ENCODE measurements at places on chromosomes 13 and 19.

DNA sequence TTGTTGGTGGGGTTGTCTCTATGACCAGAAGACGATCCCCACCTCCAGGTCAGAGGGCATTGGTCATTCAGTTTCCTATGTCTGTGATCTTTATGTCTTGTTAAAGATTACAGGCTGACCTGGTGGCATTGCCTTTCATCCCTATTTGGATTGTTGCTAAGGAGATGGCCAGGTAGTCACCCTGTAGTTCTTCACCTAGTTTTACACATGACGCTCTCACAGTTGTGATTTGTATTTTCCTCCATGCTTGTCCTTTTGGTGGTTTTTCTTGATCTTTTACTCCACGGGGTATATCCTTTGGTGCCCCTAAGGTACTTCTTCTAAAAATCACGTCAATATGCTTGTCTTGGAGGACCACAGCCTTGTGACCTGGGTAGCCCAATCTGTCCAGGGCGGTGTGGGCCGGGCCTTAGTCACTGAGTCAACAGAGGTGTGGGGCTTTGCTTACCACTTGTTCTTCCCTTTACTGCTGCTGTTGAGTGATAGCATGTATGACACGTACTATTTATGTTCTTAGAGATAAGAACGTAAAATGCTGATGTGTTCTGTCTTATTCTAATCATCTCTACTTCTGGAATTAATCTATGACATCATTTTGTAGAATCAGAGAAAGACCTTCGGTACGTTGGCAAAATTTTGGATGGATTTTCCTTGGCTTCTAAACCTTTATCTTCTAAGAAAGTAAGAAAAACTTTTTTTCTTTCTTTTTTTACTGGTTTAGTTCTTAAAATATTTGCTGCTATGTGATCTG lies 20.1 kb downstream of the GPATCH1 start:
- no peak for DNase-seq

DNA sequence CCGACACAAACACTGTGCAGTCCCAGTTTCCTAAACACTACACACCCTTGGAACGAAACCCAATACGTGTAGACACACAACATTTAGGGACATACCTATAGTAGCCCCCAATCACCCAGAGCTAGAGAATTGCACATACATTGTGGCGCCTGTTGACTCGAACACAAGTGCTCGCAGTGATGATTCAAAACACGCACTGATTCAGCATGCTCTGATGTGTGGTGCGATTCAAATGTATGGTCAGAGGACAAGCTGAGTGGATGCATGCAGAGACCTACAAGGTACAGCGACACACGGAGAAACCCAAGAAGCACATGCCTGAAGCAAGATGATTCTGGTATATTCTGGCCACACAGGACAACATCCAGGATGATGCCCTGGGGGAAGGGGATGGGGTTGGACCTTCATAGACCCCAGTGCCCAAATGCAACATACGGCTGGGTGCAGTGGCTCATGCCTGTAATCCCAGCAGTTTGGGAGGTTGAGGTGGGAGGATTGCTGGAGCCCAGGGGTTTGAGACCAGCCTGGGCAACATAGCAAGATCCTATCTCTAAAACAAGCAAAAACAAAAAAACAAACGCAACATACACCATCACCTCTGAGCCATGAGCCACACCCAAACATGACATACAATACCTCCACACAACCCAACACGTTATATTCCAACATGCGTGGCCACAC lies 997 bp upstream of the KCNN4 start:
- DNase-seq = no peak

DNA sequence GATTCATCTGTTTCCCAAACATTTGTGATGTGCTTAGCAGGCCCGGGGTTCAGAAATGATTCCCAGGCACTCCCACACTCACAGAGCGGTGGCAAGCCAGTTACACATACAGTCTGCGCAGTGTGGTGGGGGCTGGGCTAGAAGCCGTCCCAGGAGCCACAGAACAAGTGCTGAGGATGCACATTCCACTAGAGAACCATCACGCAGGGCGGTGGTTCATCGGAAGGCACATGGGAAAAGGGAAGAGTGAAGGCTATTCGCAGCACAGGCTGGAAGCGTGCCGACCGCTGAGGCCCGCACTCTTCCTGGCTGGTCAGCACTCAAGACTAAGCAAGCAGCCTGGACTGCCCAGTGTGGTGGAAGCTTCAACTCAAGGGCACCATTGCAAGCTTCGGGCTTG lies 126.3 kb upstream of the SLC7A1 start:
- DNase-seq = no peak

DNA sequence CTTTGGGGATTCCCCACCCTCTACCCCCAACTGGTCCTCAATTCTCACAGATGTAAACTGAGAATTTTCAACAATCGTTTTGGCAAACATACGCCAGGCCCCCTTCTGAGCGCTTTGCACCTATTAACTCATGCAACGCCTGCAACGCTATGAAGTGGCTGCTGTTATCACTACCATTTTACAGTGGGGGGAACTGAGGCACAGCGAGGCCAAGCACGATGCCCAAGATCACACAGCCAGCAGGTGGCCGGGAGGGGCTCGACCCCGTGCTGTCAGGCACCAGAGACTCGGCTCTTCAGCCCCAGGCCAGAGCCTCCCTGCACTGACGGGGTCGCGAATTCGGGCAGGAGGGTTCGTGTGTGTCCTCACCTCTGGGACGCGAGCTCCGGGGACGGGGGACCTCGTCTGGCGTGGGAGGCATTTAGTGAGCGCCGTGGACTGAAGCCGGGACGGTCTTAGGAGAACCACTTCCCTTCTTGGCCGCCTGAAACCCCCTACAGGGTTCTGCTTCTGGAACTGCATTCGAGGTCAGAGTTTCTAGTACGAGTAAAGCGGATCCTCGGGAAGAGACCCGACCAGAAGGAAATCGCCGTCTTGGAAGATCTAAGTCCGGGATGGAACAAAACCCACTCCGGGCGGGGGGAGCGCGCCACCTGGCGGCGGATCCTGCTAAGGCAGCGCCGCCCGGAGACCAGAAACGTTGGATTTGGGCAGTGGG lies 21.0 kb downstream of the ZNF114 start:
- peak; percentile 57 for DNase-seq

DNA sequence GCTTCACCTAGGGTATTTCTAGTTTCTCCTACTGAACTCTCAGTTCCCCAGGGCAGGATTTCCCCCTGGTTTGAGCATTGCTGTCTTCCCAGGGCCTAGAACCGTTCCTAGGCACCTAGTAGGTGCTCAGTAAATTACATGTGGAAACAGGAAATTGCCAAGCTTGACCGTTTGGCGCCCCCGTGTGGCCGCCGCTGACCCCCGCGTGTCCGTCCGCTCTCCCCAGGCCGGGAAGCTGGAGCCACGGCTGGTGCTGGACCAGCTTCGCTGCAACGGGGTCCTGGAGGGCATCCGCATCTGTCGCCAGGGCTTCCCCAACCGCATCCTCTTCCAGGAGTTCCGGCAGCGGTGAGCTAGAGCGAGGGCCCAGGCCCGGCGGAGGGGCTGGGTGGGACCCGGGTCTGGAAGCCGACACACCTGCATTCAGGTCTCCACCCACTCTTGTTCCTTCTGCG lies 55.5 kb downstream of the MYH14 start:
- no peak for DNase-seq

Measured in globus pallidus (tissue), 1 donor.